Activated naive CD8-positive, alpha-beta T cell treated with anti-CD3 and anti-CD28 coated beads for 36 hours (primary cell): ENCODE measurements at places on chromosomes 3 and 15.

DNA sequence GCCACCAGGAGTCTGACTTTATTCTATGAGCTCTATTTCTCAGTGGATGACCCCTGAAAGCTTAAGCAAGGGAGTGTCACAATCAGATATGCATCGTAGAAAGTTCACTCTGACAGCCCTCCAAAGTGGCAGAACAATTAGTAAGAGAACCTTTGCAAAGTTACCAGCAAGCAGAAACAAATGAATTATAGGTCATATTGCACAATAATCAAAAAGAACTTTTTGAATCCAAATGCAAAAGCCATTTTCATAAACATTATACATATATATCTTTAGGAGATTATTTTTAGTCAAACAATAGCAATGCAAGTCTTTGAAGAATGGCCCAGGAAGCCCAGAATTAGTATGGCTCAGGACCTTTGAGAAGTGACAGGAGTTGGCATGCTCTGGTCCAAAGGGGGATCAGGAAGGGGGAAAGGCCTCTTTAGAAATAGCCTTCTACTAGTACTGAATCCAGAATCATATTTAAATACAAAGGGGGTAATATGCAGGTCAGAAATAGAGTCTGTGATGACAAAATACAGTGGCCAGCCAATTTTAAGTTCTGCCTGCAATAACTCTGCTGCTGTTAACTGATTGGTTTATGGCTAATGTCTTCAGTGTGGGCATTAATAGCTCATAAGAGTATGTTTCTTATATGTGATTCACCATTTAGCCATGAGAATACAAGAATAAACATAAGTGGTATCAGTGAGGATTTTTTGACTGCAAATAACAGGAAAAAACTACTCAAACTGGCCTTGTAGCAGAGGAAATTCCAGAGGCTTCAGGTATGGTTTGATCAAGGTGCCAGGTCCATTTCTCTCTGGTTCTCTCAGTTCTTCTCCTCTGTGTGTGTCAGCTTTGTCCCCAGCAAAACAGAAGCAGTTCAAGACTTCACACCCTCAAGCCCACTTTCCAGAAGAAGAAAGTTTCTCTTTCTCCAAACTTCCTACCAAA is 17.0 kb upstream of the ITGB5 start:
- DNase-seq, result no peak

DNA sequence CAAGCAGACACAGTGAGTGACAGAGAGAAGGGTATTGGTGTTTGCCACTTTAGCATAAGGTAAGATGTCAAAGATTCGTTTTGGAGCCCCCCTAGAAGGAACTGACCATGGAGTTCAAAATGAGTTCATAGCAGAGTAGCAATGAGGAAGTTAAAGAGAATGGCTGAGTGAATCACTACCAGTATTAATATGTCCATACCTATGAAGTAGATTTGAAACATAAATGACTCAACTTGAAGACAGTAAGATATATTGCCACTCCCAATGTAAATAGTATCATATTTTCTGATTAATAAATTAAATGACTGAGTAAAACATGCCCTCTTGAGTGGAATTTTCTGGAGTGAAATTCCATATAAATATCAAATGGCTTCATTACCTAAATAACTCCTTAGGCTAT is 675.1 kb downstream of the NLGN1 start:
- no peak for DNase-seq

DNA sequence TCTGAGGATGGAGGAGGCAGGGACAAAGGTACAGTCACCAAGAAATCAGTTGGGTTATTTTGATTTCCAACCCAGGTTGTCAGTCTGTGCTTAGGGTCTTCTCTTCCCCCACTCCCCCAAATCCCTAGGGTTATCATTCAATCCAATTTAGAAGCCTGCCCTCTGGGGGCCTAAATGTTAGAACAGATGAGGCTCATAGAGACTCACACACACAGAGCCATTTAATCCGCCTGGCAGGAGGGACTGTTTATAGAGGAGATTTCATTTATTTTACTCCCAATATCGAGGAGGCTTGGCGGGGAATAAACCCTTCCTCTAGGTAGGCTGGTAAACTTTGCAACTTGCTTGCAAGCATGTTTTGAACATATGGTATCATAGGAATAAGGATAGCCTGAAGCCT is 52.8 kb downstream of the RHCG start:
- no peak for DNase-seq

- no peak for DNase-seq
Measured at GRCh38 chr15:43276563-43277200, 10.0 kb upstream of the TGM5 start.

GRCh38 chr3:30639937-30640336 is 33.5 kb downstream of the TGFBR2 start:
- DNase-seq, result no peak

- DNase-seq, result no peak
Measured at GRCh38 chr3:77464111-77464688, 424.3 kb downstream of the ROBO2 start.

GRCh38 chr3:189838291-189838690 is 207.1 kb downstream of the TP63 start:
- DNase-seq, result no peak

GRCh38 chr15:69847625-69848024 is 250.1 kb downstream of the TLE3 start:
- DNase-seq, result no peak

DNA sequence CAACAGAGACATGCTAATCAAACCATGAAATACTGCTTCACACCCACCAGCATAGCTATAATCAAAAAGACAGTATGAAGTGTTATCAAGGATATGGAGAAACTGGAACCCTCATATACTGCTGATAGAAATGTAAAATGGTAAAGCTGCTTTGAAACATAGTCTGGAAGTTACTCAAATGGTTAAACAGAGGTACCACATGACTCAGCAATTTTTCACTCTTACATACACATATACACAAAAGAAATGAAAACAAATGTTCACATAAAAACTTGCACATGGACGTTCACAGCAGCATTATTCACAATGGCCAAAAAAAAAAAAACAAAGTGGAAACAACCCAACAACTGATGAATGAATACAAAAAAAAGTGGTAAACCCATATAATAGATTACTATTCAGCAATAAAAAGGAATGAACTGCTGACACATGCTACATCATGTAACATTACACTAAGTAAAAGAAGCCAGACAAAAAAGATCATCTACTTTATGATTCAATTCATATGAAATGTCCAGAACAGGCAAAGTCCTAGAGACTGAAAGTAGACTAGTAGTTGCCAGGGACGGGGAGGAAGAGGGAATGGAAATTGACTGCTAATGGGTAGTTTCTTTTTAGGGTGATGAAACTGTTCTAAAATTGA is 23.2 kb downstream of the ZNF148 start:
- DNase-seq, result no peak

- peak; percentile 19 for DNase-seq
Measured at GRCh38 chr15:31266712-31267111, 59.9 kb upstream of the KLF13 start.

DNA sequence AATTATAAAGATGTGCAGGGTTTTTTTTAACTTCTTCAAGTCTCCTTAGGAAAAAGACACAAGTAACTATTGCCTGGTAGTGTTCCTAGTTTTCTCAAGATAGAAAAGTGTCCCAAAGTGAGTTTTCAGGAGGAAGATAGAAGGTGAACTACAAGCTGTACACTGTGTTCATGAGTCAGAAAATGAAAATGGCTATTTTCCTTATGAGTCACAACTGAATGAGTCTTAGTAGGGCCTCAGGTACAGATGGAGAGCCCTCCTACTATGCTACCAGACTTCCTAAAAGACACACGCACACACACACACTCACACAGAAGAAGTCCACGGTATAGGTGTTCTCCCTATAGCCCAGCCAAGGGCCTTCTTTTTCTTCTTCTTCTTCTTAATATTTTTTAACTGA is 3.1 kb downstream of the MYO1E start:
- no peak for DNase-seq

- no peak for DNase-seq
Measured at GRCh38 chr3:125220727-125221429, 8.3 kb upstream of the SLC12A8 start.

DNA sequence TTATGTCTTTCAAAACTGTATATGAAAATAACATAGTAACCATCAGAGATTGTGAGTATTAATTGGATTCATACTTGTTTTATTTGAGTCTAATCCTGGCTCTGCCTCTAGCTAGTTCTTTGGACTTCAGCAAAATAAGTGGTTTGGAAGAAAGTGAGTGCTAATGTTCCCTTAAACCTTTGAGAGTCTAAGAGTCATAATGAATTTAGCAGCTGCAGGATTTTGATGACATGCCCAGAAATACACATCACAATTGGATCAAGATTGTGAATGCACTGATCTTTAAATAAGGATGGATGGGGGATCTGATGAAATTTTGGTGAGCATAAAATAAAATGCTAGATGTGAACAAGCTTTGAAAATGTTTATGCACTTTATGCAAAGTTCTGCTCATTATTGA is 79.9 kb upstream of the FAM98B start:
- DNase-seq, result no peak

GRCh38 chr3:18049096-18049495 is 306.7 kb upstream of the TBC1D5 start:
- DNase-seq, result no peak

- DNase-seq, result no peak
Measured at GRCh38 chr3:171950373-171950772, 89.0 kb upstream of the FNDC3B start.

- DNase-seq, result peak; percentile 2
Measured at GRCh38 chr3:59935025-59935424, 885.2 kb upstream of the CFAP20DC start.

- no peak for DNase-seq
Measured at GRCh38 chr15:76343313-76343996, 6.9 kb downstream of the ISL2 start.

- DNase-seq, result no peak
Measured at GRCh38 chr3:108486941-108487340, 23.5 kb downstream of the MYH15 start.

DNA sequence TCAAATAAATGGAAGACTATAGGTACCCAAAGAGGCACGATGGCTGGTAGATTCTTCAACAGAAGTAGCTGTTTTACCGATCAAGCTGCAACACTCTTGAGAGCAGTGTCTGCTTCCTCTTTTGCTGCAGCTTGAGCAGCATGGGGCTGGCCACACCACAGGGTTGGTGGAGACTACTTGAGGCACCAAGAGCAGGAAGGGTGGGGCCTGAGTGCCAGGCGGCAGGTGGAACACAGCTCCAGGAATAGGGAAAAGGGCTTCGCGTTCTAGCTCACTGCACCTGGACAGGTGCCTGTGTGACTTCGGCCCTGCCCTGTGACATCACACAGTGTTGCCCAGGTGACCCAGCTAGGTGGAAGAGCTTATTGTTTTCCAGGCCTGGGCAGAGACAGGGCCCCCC is at the start of gene CCDC33:
TSS of gene CCDC33 (plus strand) at position 365 of the 400 bp plus-strand sequence. CDS start 394 bp downstream, outside the sequence.
- no peak for DNase-seq

- no peak for DNase-seq
Measured at GRCh38 chr15:57777003-57777402, 70.5 kb downstream of the POLR2M start.

DNA sequence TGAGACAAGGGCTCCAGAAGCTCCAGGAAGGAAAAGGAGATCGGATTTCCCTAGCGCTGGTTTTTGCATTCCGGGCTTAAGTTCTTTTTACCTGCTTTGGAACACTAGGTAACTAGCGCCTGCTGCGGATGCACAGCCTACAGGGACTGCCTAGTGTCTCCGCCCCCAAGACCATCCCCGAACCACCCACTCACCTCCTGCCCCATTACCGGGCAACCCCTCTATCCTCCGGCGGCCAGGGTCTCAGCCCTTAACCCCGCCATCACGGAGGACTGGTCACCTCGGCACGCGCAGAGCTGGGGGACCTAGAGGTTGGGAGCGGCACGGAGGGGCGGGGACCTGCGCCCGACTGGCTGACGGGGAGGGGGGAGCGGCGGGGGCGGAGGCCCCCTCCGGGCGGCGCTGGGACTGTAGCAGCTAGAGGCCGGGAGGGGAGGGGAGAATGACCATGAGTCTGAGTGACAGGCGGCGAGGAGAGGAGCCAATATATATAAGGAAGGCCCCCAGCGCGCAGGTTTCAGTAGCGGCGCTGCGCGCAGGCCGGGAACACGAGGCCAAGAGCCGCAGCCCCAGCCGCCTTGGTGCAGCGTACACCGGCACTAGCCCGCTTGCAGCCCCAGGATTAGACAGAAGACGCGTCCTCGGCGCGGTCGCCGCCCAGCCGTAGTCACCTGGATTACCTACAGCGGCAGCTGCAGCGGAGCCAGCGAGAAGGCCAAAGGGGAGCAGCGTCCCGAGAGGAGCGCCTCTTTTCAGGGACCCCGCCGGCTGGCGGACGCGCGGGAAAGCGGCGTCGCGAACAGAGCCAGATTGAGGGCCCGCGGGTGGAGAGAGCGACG is at the start of gene DLL4:
TSS of gene DLL4 (plus strand) at position 520 of the 839 bp plus-strand sequence. CDS start 329 bp downstream, outside the sequence.
- peak; percentile 58 for DNase-seq

GRCh38 chr3:140736863-140737460 is 59.1 kb downstream of the TRIM42 start:
- DNase-seq, result peak; percentile 7

GRCh38 chr3:159887168-159887567 is 101.5 kb upstream of the IL12A start:
- DNase-seq, result no peak

DNA sequence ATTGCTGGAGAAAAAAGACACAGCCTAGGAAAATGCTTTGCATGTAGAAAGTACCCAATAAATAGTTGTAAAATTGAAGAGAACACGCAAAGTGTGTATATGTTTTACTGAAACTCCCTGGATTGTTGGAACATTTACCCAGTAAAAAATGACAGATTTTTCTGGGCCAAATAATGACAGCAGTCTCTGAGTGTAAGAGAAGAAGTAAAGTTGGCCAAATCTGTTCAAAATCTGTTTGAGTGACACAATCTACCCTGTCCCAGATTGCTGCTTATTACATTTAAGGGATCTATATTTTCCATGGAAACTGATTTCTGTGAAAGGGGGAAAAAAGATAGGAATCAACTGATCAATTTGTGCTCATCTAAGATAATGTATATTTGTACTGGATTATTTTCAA is 267.9 kb downstream of the TUSC7 start:
- DNase-seq, result no peak

GRCh38 chr3:193310914-193311723 is 67.4 kb downstream of the ATP13A5 start:
- no peak for DNase-seq

DNA sequence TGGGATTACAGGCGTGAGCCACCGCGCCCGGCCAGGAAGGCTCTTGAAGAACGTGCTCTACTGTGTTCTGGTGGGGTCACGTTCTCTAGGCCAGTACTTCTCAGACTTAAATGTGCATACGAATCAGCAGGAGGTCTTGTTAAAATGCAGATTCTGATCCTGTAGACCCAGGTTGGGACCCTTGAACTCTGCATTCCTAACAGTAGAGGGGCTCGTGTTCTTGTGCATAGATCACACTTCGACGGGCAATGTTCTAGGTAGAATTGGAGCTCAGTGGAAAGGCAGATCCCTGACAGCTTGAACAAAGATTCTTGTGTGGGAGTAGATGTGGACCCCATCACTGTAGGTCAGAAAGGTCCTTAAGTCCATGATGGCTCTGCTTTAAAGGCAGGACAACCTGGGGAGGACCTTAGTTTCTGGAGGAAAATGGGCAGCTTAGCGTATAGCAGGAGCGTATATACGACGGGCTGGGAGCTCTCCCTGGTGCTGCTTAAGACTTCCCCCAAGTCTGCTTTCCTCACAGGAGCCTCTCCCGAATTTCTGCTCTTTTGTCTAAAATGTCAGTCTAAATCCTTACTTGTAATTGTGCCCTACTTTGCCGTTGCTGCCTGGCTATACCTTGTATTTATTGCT is 16.9 kb upstream of the FAM81A start:
- DNase-seq, result no peak
